Right atrium auricular region (tissue), 2 donors: ENCODE measurements at places on chromosomes 7 and 10.

DNA sequence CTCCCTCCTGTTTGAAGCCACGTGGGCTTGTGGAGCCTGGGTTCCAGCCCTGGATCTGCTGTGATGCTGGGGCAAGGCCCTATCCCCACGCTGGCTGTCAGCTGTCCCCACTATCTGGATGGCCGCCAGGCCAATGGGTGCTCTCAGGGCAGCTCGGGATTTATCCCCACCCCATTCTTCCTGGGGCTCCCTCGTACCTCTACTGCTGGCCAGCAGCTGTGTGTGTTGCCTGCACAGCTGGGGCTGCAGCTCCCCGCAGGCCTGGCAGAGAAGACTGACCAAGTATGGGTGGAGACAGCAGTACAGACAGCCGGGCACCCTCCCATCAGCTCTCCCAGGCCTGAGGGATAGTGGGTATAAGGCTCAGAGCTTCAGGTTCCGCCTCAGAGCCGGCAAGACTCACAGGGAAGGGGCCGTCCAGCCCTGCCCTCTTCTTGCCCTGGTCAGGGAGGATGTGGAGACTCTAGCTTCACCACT lies 13.6 kb downstream of the CLIP2 start:
- DNase-seq, result no peak

DNA sequence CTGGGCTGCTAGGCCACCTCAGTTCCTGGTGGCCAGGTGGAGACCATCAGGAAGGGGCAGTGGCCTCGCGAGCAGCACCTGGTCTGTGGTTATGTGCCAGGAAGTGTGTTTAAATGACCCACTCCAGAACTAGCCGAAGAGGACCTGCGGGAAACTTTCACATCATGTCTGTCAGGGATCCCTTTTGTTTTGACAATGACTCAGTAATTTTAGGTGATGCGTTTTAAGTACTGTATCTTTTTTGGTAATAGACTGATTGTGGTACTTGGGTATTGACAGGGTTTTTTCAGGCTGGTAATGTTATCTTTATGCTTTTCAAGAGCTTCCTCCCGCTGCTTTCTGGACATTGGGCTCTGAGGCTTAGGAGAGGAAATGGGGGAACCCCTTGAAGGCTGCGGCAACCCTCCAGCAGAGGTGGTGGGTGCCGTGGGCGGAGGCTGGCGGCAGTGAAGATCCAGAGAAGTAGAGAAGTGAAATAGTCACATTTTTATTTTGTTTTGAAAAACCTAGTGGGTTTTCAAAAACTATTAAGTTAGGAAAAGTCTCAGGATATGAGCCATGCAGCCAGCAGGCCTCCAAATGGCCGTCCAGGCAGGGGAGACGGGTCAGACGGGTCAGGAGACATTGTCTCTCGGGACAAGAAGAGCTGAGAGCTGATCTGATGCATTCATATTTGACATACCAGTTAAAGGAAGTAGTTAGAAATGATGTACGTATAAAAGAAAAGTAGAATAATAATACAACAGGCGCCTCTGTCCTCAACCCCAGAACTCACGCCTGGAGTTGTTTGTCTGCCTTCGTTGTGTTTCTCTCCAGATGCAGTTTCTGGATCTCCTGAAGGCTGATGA lies 27.7 kb downstream of the PPP2R2D start:
- DNase-seq, result no peak

- DNase-seq, result no peak
Measured at GRCh38 chr7:1252540-1253090, 19.9 kb downstream of the UNCX start.

DNA sequence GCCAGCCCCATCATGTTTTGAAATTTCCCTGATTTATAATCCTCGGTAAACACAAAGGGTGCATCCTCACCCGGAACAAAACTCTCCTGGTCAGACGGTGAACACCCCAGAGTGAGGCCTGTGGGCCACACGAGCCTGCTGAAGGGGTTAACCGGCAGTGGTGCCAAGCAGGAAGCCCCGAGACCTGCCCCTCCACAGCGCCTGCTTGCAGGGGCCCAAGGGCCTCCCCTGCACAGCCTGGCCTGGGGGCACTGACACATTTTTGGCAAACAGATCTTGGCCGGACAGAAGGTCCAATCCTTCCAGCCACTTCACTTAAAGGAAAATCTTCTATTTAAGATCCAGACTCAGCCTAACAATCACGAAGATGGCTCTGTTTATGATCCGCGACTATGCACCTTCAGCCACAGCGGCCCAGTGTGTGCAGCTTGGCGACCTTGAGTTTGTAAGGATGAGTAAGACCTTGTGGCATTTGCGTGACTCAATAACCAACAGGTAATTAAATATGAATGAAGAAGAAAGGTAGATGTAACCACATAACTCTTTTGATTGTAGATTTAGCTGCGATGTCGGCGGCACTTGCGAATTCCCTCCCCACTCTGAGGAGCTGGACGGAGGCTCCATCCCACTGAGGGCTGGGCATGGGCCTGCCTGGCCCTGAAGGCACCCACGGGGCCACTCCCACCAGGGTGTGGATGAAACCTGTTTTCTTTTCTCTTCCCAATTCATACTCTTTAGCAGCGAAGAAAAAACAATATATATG lies 328.2 kb downstream of the DNAJB6 start:
- no peak for DNase-seq

DNA sequence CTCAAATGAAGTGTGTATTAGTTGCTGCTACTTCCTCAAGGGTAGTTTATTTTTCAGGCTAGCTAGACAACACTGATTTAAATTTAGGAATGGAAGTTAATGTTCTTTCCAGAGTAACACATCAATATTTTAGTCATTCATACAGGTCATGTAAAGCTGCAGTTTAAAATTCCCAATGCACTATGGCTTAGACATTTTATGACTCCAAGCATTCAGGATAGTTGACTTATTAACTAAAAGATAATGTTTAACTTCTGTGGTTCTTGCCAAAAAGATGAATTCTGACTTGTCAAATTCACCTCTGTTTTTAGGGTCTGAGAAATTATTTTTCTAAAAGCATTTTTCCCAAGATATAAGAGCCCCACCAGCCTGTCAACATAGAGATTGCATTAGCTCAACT lies 131.9 kb downstream of the TFPI2 start:
- DNase-seq, result no peak

DNA sequence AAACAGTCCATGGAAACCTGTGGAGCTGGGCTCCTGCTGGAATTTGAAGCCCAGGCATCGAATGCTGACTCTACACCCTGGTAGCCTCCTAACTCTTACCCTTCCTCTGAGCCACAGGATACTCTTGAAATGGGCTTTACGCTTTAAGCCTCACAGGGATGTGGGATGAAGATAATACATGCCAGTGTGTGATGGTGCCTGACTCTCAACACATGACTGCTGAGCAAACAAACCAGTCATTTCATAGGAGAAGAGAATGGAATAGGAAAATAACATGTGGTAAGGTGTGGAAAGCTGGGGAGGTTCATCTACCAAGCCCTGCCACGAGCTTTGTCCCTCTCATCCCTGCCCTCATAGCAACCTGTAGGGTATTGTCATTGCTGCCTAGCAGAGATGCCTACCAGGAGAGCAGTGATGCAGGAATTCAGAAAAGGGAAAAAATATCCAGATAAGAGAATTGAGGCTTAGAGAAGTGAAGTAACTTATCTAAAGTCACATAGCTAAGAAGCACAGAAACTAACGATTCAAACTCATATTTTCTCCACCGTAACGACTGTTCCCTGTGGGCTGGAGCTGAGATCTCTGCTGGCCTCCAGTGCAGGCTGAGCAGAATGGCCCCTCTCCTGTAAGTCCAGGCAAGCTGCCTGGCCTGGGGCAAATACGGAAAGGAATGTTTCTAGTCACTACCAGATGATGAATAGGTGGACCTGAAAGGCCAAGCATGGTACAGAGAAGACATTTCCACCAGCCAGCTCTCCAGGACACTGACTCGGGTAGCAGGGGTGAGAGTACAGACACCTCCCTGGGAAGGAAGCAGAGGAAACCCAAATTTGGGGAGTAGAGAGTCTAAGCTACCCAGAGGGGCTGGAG lies 90.2 kb upstream of the DUSP5 start:
- no peak for DNase-seq

DNA sequence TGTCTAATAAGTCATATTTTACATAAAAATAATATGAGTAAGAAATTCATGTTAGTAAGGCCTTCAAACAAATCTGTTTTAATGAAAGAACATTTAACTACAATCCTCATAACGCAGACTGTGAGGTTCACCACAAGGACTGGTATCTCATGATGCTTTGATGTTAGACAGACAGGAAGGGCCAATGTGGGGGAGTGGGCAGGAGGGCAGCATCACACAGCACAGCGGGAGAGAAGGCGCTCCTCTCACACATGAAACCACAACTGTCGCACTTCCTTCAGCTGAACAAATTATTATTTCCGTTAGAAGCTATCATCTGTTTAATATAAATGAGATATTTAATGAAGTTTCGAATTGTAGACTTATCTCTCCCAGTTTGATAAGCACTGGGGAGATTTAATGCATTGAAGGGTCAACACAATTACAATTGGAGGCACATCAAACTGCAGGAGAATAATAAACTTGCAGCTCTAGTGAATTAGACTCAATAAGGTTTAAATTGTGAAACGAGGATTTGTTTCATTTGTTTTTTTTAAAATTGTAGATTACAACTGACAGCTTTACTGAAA lies 466.1 kb downstream of the PARD3 start:
- DNase-seq, result no peak

GRCh38 chr7:140447841-140448240 lies 31.5 kb downstream of the MKRN1 start:
- DNase-seq, result no peak

DNA sequence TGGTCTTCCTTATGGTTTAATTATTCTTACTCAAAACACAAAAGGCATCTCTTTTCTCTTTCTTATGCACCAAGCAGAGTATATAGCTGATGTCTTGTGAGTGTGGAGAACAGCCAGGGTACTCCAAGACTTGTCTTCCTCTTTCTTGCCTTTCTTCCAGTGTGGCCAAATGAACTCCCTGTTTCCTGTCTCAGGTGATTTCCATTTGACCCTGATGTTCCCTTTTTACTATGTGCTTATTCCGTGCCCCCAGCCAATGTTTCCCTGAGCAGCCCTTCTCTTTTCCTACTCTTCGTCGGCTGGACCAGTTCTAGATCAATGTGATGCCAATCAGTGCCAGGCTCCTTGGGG lies 12.6 kb downstream of the OR9A4 start:
- no peak for DNase-seq
